ENCODE measurements at places on chromosomes 2 and 18.

GRCh38 chr18:55369346-55369745, 218.6 kb downstream of the TCF4 start:
- DNase-seq = no peak

DNA sequence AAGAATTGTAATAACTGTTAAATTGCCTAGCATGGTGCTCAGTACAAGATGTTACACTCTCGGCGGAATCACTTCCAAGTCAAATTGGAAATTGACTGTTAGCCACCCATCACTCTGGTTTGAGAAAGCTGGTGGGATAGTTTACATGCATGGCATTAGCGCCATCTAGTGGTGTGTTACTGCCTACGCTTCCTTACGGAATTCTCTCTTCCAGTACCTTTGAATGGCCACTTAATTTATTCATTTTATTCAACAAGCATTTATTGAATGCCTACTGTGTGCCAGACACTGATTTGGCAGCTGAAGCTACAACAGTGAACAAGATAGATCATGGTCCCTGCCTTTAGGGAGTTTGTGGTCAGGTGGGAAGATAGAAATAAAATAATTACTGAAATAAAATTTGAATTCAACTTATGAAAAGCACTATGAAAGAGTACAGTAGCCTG, 171.2 kb downstream of the TMEM247 start:
- DNase-seq = no peak

- DNase-seq = no peak
Observed at GRCh38 chr2:151120011-151120410, 141.7 kb downstream of the RBM43 start.

- DNase-seq = no peak
Observed at GRCh38 chr2:9313443-9313842, 106.8 kb downstream of the ASAP2 start.

- DNase-seq = no peak
Observed at GRCh38 chr2:18525852-18526251, 34.6 kb downstream of the RDH14 start.

DNA sequence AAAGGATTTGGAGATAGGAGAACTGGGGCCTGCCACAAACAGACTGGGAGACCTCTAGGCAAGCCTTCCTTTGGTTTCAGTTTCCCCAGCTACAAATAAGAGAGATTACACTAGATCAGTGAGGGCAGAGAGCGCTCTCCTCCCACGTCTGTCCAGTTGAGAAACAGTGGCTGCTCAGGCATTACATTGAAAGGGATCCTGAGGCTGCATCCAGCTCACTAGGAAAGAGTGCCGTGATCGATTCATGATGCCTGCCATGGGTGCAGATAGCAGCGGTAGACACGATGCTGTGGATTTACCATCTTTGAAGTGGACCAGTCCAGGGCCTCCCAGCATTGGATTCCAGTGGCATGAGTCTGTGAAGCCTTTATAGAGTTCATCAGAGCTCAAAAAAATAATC, 62.6 kb downstream of the EN1 start:
- DNase-seq = no peak

- DNase-seq = no peak
Observed at GRCh38 chr2:212194396-212194795, 344.2 kb downstream of the ERBB4 start.

Measured in caudate nucleus (tissue), 63 donors.